COR-L47 (cell line): ENCODE measurements at places on chromosomes 2 and 18.

DNA sequence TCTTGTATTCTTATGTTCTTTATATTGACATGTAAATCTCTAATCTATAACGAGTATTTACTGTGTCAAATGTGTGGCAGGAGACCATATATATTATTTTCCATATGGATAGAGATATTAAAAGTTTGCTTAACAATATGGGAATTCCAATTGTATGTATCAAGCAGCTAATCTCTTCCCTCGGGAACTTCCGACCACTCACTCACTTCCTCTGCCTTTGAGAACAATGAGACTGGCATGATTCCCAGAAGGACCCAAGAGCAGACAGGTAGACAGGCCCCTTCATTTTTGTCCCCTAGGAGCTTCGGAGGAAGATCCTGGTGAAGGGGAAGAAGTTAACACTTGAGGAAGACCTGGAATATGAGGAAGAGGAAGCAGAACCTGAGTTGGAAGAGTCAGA lies 24.1 kb downstream of the PLCD4 start:
- no peak for DNase-seq

DNA sequence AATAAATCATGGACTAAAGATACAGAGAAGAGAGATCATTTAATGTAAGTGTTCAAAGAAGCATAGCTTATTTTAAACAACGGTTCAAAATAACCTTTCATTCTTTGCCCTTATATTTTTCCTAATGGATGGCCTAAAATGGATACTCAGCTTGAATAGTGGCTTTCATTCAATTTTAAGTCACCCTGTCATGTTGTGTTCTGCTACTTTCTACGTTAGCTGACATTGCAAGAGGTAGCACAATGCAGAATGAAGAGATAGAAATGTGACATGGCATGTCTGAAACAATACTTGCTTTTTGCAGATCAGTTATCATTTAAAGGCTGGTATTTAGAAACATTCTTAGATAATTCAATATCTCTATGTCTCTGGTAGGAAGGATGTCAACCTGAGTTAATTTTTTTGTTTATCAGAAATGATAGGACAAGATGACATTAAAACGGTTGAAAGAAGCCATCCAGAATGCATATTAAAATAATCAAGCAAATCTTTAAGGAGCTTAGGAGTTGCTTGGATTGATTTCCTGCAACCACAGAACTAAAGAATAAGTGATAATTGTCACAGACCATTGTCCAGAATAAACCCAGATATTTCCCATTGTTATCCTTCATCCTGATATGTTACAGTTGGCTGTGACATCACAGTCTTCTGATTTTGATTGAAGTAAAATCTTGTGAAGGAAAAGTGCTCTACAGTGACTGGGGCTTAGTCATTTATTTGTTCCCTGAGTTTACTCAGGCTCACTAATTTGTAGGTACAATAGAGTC lies 41.7 kb upstream of the CAVIN2 start:
- DNase-seq = no peak

DNA sequence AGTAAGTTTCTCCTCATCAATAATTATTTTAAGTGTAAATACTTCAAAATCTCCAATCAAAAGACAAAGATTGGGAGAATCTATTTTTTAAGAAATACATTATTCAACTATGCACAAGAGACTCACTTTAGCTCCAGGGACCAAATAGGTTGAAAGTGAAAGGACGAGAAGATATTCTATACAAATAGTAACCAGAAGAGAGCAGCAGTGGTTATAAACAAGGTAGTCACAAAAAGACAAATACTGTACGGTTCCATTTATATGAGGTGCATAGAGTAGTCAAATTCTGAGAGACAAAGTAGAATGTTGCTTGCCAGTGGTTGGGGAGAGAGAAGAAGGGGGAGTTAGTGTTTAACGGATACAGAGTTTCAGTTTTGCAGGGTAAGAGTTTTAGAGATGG lies 69.8 kb downstream of the POU3F3 start:
- no peak for DNase-seq

DNA sequence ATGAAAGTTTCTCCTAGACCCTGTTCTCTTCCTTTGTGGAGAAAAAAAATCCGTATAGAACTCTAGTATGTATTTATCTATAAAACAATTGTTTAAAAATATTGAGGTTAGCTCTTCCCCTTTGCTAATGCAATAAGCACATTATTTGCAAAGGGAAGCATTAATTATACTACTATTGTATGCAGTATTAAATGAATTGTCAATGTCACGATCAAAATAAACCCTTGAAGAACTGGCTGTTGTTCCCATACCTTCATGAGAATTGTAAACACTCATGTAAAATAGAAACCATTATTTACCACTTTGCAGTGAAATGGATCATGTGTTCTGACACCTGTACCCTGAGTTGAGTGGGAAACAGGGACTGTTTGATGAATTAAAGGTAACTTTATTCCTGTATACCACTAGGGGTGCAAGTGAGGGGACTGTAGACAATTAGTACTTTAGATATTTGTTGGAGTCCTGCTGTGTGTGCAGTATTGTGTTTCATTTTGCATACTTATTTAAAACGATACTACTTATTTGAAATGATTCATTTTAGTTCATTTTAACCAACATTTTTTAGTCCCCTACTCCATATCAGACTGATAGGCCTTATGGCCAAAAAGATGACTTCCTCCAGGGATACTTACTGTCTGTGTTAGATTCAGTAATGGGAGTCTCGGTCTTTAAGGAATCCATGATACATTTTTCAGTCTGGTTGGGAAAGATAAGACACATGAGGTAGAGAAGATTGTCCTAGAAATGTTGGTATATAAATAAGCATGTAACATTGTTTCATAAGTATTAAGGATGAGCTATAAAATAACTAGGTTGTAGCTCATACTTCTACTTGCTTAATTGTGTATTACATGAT lies 7.9 kb downstream of the PKP4 start:
- peak; percentile 19 for DNase-seq

DNA sequence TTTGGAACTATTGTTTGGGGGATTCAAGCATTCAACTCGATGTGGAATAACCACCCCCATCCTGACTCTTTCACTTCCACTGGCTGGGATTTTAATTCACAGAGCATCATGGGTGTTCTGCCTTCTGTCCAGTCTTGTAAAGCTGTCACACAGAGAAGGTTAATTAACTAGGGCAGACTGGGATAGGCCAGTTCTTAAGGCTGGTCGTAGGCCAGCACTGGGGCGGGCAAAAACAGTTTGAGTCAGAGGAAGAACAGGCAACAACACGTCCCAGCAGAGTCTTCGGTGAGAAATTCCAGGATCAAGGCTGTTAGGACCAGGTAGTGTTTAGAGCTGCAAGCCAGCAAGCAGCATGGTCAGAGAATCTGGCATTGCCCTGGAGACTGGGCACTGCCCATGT lies 4.0 kb upstream of the RNF152 start:
- no peak for DNase-seq
